ENCODE measurements at places on chromosomes 5 and 9.

- DNase-seq: no peak
These were observed 35.8 kb upstream of the PIP5K1B start for GRCh38 chr9:68669218-68669617.

GRCh38 chr5:171600741-171601265, 181.4 kb downstream of the FGF18 start:
- no peak for DNase-seq

GRCh38 chr9:121797081-121797480, 145.6 kb downstream of the DAB2IP start:
- no peak for DNase-seq

GRCh38 chr5:171386861-171387344, 746 bp upstream of the NPM1 start:
- DNase-seq: peak; percentile 20

DNA sequence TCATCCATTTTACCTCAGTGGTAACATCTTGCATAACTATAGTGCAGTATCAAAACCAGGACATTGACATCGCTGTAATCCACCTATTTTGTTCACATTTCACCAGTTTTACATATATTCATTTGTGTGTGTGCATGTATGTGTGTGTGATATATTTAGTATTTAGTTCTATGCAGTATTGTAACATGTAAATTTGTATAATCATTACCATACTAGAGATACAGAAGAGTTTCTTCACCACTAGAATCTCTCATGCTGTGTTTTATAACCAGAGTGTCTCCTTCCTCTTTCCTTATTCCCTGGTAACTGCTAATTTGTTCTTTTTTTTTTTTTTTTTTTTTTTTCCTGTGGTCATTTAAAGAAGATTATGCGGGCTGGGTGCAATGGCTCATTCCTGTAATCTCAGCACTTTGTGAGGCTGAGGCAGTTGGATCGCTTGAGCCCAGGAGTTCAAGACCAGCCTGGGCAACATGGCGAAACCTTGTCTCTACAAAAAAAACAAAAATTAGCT, 11.0 kb downstream of the RASA1 start:
- no peak for DNase-seq

DNA sequence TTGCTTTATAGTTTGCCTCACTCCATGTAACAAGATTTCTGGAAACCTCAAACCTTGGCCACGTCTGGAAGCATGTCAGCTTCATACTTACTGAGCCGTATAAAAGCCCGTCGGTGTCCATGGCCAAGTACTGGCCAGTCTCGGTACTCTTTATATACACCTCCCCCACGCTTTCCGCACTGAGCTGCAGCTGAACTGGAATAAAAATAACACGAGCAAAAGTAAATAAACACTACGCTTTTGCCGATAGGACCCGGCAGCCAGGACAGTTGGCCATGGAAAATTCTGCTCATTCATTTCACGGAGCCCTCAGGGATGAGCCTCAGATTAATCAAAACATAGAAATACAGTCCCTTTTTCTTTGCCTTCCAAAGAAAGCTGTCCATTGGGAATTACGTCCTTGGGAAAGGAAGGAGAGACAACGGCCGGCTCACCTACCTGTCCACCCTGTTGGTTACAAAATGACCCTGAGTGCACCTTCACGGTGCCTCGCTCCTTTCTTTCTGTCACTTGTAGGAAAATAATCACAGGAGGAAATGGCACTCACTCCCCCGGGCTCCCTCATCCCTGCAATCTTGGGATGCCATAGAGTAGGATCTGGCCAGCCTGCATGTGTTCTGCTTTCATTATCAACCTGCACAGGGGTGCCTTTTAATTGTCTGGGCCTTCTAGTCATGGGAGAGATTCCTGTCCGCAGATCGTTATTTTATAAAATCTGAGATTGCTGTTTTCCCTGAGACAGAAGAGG, 85.1 kb downstream of the FGF1 start:
- peak; percentile 58 for DNase-seq

DNA sequence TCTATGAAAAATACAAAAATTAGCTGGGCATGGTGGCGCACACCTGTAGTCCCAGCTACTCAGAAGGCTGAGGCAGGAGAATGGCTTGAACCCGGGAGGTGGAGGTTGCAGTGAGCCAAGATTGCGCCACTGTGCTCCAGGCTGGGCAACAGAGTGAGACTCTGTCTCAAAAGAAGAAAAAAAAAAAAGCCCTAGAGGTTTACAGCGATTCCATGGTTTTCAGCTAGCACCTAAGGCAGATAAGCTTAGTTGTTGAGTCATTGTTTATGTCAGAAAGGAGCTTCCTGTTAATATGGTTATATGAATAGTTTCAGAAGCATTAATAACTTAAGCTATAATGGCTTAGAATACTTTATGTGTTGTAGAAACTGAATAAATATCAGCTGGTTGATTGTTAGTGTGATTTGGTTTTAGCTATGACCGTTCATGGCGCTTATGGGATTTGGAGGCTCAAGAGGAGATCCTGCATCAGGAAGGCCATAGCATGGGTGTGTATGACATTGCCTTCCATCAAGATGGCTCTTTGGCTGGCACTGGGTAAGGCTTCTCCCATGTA, 13.0 kb downstream of the RNF183 start:
- DNase-seq: no peak

- no peak for DNase-seq
These were observed 37.0 kb downstream of the INIP start for GRCh38 chr9:112680731-112681402.

DNA sequence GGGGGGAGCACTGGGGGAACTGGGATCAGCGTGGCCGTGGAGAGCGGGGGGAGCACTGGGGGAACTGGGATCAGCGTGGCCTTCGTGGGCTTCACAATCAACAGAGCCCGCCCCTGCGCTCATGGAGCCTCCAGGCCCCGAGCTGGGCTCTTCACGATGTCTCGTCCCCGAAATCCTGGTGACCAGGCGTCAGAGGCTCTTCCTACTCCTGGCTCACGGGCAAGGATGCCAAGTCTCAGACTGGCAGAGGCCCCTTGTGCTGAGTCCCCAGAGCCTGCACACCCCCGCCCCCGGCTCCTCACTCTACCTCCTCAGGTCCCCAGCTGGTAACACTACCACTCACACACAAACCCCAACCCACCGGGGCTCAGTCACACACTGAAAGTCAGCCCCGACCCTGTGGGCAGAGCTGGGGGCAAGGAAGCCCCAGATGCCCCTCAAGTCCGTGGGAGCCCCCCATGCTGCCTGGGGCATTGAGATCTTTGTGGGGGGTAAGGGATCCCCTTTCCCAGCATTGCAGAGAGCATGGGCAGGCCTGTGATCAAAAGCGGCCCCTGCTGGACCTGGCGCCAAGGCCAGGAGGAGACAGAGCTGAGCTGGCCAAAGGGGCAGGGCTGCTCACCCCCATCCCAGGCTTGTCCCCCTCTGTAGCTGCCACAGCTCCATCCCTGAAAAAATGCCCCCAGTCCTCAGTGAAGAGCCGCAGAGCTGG, 26.7 kb downstream of the LHX3 start:
- no peak for DNase-seq

DNA sequence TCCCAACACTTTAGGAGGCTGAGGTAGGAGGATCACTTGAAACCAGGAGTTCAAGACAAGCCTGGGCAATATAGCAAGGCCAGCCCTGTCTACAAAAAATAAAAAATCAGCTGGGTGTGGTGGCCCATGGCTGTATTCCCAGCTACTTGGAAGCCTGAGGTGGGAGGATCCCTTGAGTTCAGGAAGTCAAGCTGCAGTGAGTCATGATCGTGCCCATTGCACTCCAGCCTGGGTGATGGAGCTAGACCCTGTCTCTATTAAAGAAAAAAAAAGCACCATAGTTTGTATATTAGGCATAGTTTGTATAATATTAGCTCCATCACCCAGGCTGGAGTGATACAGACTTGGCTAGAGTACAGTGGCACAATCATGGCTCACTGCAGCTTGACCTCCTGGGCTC, 9.6 kb upstream of the NME5 start:
- peak; percentile 69 for DNase-seq

DNA sequence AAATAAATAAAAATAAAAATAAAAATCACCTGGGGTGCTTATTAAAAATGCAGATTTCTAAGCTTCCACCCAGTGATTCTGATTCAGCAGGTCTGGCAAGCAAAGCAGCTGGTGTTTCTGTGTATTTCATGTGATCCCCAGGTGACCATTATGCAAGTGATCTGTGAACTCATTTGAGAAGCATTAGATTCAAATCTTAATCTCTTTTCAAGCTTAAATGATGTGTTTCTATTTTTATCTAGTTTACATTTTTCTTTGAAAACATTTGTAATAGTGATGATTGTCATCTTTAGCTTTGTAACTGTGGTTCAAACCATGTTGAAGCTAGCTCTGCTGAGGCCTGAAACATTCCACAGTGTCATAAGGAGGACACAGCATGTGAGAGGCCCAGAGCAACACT, 804.8 kb upstream of the ZNF608 start:
- DNase-seq: peak; percentile 11

- DNase-seq: no peak
These were observed 4.5 kb downstream of the RNF208 start for GRCh38 chr9:137217276-137218211.

- peak; percentile 14 for DNase-seq
These were observed 39.2 kb downstream of the NSG2 start for GRCh38 chr5:174084691-174085154.

DNA sequence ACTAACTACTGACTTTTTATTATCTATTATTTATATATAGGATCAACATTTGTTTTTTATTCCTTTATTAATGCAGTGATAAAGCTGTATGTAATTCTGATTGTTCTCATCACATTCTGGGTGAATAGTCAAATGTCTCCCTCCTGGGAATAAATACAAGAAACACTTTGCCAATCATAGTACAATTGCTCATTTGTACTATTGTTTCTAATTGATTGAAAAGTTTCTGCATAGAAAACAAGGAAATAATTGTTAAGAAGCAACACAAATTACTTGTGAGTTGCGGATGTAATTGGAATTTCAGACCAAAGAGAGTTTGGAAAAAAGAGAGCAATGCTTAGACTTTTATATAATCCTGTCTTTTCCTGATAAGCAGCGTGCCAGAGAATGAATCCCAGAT, 1013.9 kb downstream of the EFNA5 start:
- no peak for DNase-seq

GRCh38 chr5:139638090-139638735, 9.9 kb upstream of the CXXC5 start:
- DNase-seq: peak; percentile 73

DNA sequence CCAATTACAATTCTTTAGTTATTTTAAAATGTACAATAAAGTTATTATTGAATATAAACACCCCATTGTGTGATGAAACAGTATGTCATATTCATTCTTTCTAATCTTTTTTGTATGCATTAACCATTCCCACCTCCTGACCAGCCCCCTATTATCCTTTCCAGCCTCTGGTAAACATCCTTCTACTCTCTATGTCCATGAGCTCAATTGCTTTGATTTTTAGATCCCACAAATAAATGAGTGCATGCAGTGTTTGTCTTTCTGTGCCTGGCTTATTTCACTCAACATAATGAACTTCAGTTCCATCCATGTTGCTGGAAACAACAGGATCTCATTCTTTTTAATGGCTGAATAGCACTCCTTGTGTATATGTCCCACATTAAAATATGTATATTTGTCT, 1858.9 kb upstream of the C9orf72 start:
- no peak for DNase-seq

- no peak for DNase-seq
These were observed 196.9 kb downstream of the CACNA1B start for GRCh38 chr9:138074516-138074915.

- DNase-seq: no peak
These were observed 53.8 kb downstream of the NR2F1 start for GRCh38 chr5:93636837-93637236.

GRCh38 chr5:107776922-107777740, 106.4 kb upstream of the EFNA5 start:
- no peak for DNase-seq

DNA sequence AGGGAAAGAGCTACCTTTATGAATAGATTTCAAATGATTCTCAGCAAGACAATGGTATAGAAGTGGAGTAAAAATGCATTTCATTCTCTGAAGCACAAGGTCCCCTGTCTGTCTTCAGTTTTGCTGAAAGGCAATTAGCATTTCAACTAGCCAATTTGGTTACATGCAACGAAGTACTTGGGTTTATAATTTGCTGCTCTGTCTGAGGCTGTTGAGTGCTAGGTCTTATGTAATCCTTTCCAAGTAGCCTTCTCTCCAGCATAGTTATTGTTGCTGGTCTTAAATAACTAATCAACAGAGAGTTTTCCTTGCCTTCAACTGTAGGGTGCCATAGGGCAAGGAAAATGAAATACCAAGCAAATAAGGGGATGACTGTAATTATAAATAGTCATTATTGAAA, 4.5 kb downstream of the ADGRV1 start:
- no peak for DNase-seq

- DNase-seq: no peak
These were observed 168.4 kb upstream of the GDNF start for GRCh38 chr5:38008198-38008597.

GRCh38 chr5:86878250-86878649, 260.5 kb downstream of the COX7C start:
- no peak for DNase-seq

GRCh38 chr9:77547106-77547730, 100.9 kb downstream of the GNA14 start:
- no peak for DNase-seq

DNA sequence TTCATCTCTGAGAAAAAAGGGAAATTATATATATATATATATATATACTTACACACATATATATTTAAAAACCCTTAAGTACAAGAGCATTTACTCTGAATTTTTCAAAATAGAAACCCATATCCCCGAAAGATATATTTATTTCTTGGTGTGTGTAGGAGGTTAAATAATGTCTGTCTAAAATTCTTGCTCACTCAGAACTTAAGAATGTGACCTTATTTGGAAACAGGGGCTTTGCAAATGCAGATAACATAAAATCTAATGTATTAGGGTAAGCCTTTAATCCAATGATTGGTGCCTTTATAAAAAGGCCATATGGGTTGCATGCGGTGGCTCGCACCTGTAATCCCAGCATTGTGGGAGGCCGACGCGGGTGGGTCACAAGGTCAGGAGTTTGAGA, 517.3 kb upstream of the TLE4 start:
- DNase-seq: peak; percentile 47

- peak; percentile 92 for DNase-seq
These were observed 221.3 kb upstream of the TAS2R1 start for GRCh38 chr5:9851458-9851857.

- peak; percentile 100 for DNase-seq
These were observed 38.8 kb upstream of the COL5A1 start for GRCh38 chr9:134602547-134603362.

DNA sequence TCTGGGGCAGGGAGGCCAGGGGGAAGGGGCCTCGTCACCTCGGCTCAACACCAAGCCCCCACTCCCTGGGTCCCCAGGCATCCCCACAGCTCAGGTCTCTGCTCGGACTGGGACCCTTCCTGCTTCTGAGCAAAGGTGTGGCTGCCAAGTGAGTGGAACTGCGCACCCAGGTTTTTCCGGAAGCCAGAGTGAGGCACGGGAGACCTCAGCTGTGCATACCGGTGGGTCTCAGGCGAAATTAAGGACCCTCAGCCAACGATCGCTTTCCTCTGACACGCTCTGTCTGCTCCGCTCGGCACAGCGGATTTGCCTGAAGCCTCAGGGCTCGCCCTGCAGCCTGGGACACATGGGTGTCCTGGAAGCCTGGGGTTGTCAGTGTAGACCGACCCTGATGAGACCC, 41.0 kb upstream of the IRX4 start:
- DNase-seq: no peak
